NCI-H774 (cell line): ENCODE measurements at places on chromosomes 13 and 19.

- DNase-seq, result no peak
Observed at GRCh38 chr19:40006273-40006691, 9.4 kb downstream of the ZNF546 start.

GRCh38 chr13:113670541-113670940, 3.5 kb downstream of the GRK1 start:
- no peak for DNase-seq

DNA sequence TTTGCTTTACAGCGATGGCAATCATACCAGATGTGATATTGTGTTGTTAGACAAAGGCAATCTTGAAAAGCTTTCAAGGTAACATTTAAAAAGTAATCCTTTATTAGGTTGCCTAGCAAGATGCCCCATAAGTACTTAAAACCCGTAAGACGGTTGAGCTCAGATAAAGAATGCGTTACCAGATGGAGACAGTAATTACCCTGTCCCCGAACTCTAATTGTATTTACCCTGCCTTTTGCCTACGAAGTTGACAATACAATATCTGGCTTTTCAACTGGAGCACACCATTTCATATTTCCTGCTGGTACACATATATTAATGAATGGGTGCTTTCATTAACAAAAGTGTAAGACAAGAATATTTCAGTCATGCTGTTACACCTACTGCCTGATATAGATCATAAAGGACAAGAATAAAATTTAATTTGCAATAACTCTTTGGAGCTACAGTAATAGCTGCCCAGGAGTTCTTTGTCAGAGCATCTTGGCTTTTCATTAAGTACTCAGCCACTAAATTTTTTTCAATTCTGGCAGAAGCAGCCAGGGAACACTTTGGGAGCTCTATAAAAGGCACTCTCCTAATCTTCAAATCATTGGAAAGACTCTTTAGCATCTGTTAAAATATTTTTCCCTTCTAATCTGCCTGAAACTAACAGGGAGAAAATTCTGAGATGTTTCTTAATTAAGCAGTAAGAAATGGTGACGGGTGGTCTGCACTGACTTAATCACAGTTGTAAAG, 63.8 kb downstream of the DCT start:
- DNase-seq, result peak; percentile 22

DNA sequence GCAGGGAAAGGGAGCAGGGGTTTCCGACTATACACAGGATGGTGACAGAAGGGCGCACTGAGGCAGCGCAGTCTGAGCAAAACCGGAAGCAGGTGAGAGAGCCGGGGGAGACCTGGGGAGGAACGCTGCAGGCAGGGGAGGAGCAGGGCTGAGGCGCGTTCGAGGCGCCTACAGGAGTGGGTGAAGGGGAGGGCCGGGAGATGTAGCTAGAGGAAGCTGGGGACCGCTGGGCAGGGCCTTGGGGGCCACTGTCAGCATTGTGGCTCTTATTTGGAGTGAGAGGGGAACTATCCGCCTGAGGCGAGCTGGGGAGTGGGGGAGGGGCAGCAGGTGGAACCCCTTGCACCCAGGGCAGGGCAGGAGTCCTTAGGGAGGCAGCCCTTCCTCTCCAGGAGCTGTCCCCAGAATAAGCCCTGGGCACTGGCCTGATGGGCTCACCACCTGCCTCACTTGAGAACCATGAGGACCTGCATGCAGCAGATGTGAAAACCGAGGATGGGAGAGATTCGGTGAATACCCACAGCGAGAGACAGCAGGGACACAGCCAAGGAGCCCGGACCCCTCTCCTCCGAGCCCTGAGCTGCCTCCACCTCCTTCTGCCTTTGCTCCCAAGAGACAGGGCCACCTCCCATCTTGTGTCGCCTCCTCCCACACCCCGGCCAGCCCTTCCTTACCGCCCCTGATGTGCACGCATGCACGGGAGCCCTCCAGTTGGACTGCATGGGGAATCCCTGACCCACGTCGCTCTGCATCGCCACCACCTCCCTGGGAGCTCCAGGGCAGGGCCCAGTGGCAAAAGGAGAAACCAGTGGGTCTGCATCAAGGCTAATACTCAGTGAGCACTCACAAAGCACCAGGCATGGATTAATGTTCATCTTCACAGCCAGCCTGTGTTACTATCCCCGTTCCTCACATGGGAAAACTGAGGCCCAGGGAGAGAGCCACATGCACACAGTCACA, 10.3 kb downstream of the AKT2 start:
- no peak for DNase-seq

DNA sequence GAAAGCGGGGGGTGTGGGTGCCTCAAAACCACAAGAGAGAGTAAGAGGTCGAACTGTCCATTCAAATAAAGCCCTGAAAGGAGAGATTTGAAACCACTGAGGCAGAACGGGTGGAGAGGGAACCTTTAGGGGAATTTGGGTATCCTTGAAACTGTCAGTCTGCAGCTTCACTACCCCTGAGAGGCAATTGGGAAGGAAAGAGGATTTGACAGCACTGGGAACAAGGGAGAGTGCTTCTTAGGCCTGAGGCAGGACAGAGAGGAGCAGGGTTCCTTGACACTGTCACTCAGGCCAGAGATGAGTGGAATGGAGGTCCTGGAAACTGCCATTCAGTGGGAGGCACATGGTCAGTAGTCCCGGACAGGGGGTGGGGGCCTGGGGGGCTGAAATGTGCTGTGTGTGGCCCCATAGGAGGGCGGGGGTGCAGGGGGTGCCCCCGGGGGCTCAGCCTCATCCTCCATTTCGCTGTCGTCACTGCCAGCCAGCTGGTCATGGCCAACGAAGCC, 5.0 kb downstream of the GFY start:
- no peak for DNase-seq

GRCh38 chr13:38902551-38902950, 88.1 kb downstream of the STOML3 start:
- DNase-seq, result no peak

- DNase-seq, result no peak
Observed at GRCh38 chr13:44435919-44436510, 62.4 kb downstream of the SERP2 start.

DNA sequence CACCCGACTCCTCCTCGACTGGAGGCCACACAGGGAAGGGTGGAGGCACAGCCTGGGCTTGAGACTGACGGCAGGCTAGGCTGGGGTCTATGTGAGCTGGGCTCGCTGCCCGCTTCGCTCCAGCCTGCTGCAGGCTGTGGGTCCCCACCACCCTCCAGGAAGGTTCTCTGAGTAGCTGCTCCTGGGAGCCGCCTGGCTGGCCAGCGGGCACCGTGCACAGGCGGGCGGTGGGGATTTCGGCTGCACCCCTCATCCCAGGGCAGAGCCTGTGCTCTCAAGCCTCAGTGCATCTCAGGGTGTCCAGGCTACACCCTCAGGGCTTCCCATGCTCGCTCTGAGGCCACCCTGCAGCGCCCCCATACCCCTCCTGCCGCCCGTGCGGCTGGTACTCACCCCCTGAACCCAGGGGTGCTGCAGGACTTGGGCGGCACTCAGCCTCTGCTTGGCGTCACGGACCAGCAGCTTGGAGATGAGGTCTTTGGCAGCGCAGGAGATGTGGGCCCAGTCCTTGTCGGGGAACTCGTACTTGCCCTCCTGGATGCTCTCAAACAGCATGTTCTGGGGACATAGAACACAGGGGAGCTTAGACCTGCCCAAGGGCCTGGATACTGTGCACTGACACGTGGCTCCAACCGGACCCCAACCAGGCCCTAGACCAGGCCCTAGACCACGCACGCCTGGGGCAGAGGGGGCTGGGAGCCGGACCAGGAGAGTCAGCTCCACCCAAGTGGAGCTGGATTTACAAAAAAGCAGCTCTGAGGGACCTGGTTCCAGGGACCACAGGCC, 10.2 kb downstream of the MKNK2 start:
- DNase-seq, result no peak

GRCh38 chr19:34881982-34882381, 44.7 kb upstream of the ZNF30 start:
- no peak for DNase-seq

DNA sequence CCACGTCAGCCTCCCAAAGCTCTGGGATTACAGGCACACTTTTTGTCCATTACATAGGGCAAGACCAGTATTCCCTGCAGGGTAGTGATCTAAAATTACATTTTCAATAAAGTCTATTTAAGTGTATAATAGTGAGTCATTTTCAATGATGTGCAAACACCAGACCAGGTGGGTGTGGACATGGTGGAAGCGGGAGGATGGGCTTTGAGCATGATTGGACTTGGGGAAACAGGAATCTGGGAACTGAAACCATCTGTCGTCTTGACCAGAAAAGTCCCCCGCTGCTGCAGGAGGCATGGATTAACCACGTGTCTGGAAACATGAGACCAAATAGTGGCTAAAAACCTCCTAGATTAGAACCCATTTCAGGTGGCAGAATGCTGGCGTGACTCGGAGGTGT, 4.9 kb downstream of the FXYD3 start:
- DNase-seq, result no peak

- no peak for DNase-seq
Observed at GRCh38 chr13:111322916-111323331, 2.5 kb downstream of the TEX29 start.

DNA sequence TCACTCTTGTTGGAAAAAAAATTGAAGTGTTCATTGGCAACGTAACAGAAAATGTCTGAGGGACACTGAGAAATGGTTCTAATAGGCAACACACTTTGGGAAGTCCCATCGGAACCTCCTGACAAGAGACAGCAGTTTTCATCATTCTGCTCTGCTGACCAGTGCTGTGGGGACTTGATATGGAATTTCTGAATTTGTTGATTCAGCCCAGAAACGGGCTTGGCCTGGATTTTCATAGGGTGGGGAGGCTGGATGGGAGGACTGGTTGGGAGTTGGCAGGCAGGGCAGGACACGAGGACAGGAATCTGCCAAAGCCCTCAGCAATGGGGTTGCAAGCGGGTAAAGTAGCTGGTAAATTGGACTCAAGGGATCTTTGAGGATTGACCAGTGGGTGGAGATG, 96.5 kb downstream of the DCT start:
- no peak for DNase-seq

DNA sequence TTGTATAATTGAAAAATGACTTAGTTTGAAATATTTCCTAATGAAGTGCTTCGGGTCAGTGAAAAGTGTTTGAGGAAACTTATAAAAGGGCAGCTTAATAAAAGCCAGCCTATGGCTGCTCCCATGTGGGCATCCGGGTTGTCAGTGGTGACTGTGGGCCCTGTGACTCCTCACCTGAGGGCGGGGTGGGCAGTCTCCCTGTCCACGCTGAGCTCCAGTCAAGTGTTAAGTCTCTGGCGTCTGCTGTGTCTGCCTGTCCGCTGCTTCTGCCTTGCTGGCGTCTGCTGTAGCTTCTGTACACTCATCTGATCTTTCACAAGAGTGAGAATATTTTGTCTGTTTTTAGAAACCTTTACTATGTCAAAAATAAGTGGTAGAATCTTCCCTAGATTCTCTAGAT, 7.1 kb downstream of the LAMP1 start:
- DNase-seq, result no peak

GRCh38 chr13:79282976-79283375, 123.1 kb downstream of the RBM26 start:
- DNase-seq, result no peak

- no peak for DNase-seq
Observed at GRCh38 chr13:49214917-49215376, 5.2 kb upstream of the MLNR start.

- DNase-seq, result no peak
Observed at GRCh38 chr19:10420444-10421239, at the start of gene PDE4A. TSS of gene PDE4A (plus strand) at chr19:10420538. CDS start at chr19:10420765, 227 bp downstream.

- DNase-seq, result no peak
Observed at GRCh38 chr13:97544031-97544765, 110.2 kb downstream of the RAP2A start.

DNA sequence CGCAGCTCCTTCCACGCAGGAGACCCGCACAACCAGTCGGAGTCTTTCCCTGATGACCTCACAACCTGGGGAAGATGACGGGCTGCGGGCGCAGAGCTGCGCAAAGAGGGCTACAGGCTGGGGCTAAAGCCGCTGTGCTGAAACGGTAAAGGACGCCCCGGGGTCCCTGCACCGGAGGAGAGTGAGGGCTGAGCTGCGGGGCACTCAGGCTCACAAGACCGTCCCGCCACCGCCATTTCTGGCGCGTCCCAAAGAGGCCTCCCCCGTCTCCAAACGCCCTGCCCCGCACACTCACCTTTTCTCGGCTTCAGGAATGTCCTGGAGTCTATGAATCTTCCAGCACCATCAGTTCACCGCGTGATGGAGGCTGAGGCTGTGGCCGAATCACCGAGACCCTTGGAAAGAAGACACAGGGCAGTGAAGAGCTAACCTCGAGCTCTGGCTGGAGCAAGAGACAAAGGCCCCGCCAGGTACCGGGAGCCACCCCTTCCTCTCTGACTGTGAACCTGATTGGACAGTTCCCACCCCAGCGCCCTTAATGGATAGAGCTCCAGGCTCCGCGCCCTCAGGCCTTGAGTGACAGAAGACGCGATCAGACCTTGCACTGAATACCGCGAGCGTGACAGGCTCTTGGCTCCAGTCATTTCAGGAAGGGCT, 41.8 kb upstream of the ZNF429 start:
- peak; percentile 54 for DNase-seq

- DNase-seq, result no peak
Observed at GRCh38 chr13:25762795-25763377, 288.9 kb downstream of the SHISA2 start.

- DNase-seq, result no peak
Observed at GRCh38 chr19:6017576-6017975, 39.6 kb upstream of the RANBP3 start.

GRCh38 chr13:25242956-25243355, 44.3 kb downstream of the MTMR6 start:
- DNase-seq, result no peak

- DNase-seq, result no peak
Observed at GRCh38 chr19:57308514-57308913, 11.8 kb upstream of the ZNF543 start.

- DNase-seq, result no peak
Observed at GRCh38 chr13:75395066-75395465, 86.9 kb downstream of the TBC1D4 start.

DNA sequence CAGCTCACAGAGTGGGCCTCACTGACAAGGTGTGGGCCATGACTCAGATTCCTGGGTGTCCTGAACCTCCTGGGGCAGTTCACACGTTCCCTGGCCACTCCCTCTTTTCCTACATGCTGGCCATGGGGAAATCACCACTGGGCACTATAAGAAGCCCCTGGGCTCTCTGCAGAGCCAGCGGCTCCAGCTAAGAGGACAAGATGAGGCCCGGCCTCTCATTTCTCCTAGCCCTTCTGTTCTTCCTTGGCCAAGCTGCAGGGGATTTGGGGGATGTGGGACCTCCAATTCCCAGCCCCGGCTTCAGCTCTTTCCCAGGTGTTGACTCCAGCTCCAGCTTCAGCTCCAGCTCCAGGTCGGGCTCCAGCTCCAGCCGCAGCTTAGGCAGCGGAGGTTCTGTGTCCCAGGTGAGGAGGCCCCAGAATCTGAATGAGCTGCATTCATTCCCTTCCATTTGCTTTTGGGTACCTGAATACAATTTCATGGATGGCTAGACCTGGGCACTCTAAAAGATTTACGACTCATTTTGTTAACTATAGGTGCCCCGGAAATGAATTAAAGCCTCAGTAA, at the start of gene OLFM4:
OLFM4 (plus strand) TSS at position 177 of the 567 bp plus-strand sequence; CDS start at position 201, 24 bp downstream.
- no peak for DNase-seq
